ENCODE measurements at places on chromosomes 13 and 19.

DNA sequence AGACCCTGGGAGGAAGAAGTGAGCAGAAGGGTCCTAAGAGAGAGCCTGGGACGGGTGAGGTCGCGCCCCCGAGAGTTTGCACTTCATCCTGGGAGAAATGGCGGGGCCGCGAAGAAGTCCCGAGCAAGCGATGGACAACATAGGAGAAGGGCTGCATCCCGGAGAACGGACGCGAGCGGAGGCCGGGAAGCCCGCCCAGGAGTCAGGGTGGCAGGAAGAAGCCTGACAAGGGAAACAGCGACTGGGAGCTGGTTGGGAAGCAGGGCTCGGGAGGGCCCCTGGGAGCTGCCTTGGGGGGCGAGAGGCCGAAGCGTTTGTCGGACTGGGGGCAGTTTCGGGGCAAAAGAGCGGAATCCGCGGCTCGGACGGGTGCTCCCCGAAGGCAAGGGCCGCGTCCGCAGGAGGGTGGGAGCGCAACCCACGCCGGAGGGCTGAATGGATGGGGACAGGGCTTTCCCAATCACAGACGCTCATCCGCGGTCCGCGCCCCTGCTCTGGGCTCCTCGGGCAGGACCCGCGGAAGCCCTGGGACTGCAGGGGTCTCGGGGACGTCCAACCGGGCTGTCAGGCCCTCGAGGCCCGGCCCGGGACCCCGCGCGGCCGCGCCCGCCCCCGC is 469 bp downstream of the ABHD17A start:
- no peak for DNase-seq

GRCh38 chr19:50330365-50331078 is 1.3 kb upstream of the KCNC3 start:
- DNase-seq, result peak; percentile 74

- DNase-seq, result no peak
These were observed 88.3 kb downstream of the PDS5B start for GRCh38 chr13:32674503-32674902.

- no peak for DNase-seq
These were observed 33.9 kb upstream of the MBNL2 start for GRCh38 chr13:97188207-97188606.

GRCh38 chr19:30061223-30062064 is 119.4 kb downstream of the URI1 start:
- no peak for DNase-seq

DNA sequence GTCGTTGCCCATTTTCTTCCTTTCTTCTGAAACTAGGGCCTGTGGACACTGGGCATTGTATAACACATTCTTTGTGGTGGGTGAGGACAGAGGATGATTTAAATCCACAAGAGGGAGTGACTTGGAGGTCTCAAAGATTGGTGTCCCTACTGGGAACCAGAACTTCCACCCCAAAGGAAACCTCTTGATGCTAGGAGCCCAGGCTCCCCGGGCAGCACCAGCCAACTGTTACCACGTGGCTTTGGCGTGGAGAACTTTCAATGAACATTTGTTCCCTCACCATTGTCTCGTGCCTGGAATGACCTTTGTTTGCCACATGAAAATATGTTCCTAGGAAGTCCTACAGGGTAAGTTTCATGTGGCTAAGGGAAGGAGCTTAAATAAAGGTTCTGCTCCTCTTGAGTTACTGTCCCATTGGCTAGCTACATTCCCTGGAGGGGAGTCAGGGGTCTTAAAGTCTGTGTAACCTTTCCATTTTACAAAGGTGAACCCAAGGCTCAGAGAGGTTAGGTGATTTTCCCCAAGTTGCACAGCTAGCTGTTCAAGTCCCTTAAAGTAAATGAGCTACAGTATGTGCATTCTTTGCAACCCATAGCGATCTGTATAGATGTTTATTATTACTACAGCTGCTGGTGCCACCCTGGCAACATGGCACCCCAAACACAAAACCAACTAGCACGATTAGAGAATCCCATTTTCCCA is 5.0 kb upstream of the CDX2 start:
- no peak for DNase-seq

- DNase-seq, result no peak
These were observed 7.1 kb downstream of the LIPE start for GRCh38 chr19:42420055-42420544.

DNA sequence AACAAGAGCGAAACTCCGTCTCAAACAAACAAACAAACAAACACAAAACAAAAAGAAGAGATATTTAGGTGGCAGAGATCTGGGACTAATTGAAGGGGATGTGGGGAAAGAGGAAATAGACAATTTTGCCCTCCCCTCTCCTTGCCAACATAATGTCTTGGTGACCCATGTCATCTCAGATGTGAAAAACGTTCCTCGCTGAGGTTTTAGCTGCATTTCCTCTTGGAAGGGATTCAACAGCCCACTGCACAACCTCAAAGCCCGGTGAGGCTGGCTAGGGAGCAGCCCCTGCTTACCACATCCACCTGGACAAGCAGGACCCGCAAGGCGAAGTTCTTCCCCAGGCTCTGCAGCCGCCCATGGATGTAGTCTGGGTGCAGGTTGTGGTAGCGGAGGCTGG is 4.9 kb downstream of the ERCC1 start:
- no peak for DNase-seq

- DNase-seq, result peak; percentile 38
These were observed 17.1 kb downstream of the UCHL3 start for GRCh38 chr13:75566658-75567057.

DNA sequence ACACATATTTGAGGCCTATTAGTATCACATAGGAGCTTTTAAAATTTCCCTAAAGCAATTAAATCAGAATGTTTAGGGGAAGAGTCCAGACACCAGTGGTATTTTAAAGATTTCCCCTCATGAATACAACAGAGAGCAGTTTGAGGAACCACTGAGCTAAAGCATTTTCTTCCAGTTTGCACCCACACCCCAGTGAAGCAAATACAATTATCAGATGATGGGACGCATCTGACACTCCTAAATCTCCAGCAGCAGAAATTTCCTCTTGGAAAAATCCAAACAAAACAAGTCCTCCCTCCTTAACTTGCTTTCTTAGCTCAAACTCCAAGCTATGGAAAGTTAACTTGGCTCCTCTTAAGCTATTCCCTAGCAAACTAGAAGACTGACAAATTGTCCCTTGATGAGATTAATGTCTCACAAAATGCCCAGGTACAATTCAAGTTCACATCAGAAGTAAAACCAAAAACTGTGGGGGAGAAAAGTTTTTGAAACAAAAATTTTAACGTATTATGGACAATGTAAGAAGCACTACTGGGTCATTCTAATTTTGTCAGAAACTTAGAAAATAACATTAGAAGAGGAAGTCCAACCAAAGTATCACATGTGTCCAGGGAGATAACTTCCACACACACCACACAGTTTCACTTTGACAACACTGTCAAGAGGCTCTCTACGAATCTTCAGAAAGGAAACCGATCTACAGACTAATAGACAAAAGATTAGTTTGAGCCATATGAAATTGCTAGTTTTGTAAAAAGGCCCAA is 74.1 kb downstream of the ABCC4 start:
- DNase-seq, result peak; percentile 66
